ENCODE measurements at places on chromosomes 12 and 14. TPM values are rescaled to one million over a fixed set of nuclear protein-coding genes. Genes with fewer than 3 reads are reported as not detected.

DNA sequence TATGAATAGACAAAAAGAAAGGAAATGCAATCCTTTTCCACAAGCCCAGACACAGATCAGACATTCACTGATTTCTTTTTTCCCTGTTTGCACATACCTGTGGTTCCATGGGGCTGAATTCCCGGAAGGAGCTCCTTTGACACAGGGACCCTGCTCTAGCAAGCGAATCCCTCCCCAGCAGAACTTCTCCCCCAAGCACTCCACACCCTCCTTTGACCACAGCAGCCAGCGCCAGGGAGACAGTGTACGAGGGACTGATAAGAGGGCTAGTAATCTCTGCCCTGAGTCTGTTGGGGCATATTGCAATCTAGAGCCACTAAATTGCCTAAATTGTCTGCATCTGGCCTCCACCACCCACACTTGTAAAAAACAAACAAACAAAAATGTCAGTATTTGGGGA is 83.4 kb upstream of the NTF3 start:
- no peak for DNase-seq

Gene FZD10
- polyA plus RNA-seq = 1.4 TPM

Gene GPRC5D
- 0.33 TPM for polyA plus RNA-seq

GRCh38 chr14:50719911-50720759 is 52.0 kb upstream of the SAV1 start:
- no peak for DNase-seq

DNA sequence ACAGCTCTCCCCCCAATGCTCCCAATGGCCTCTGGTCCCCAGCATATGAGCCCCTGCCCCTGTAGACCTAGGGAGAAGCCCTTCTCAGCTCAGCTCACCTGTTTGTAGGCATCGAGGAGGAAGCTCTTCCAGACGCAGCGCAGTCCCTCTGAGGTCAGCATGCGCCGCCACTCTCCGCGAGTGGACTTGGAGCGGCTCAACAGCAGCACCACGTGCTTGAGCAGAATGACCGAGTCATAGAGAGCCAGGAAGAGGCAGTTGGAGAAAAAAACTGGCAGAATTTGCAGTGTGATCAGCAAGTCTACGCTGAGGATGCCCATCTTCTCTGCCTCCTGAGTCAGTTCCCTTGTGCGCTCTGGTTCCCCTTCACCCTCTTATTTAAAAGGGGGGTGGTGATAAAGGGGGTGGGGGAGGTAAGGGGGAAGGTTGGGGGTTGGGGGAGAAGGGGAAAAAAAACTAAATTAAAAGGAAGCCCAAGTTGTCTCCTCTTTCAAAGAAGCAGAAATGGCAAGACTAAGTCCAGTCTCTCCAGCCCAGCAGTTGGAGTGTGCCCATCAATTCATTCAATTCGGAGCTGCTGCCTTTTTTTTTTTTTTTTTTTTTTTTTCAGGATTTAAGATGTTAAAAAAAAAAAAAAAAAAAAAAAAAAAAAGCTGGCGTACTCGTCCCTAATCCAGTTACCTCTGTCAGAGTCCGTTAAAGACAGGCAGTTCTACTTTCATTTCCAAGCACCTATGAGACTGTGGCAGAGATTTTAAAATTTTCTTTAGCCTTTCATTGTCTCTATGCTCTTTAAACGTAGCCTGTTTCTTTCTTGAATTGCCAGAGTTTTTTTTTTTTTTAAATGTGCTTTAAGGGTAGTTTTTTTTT is at the start of gene DIO2:
TSS of gene DIO2 (minus strand) at position 352 of the 870 bp plus-strand sequence. CDS start at position 320, 32 bp downstream.
- DNase-seq = no peak

Gene GYS2
- polyA plus RNA-seq = 0.10 TPM

Gene SLC8A3
- 0.50 TPM for polyA plus RNA-seq

- DNase-seq = no peak
Observed at GRCh38 chr12:96810477-96810876, 96.6 kb upstream of the NEDD1 start.

Gene TTC9
- polyA plus RNA-seq = 3.2 TPM

Gene RARG
- 38.7 TPM for polyA plus RNA-seq

DNA sequence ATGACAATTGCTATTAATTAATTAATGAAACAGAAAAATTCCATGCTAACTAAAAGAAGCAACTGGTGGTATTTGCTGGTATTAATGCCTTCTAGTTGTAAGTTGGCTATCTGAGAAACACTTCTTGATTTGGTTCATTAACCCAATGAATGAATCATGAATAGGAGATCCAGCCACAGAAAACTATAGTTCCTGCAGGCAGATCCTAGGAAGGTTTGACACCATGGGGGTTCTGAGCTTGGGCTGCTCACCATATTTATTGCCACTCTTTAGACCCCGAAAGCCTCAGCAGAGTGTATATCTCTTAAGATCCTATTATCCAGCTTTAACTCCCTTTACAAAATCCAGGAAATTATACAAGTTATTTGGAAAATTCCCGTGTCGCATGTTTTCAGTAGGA is 81.4 kb upstream of the REP15 start:
- DNase-seq = no peak

Gene PRB2
- not detected for polyA plus RNA-seq

Gene KCNK10
- polyA plus RNA-seq = 0.24 TPM

DNA sequence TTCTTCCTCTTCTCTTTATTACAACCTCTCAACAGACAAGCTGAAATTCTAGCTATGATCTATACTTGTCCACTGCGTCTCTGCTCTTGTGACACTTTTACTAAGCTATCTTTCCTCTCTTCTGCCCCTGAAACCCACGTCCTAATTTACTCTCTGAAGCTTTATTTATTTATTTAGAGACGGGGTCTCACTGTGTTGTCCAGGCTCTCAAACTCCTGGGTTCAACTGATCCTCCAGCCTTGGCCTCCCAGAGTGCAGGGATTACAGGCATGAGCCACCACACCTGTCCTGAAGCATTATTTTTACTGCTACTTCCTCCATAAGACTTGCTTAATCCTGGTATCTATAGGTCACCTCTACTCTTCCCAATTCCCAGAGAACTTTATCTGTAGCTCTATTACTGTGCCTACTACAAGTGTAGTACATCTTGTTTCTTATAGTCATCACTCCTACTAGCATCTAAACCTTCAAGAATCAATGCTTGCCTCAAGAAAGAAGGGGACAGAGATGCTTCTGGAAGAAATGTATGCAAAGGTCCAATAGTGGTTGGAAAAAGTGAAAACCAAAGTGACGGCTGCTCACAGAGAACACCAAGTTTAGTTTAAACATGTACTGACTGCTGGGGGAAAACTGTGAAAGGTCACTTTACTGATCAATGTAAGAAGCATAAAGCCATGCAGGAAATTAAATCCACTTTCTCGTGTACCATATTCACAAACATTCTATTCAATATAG is 61.3 kb downstream of the MED13L start:
- DNase-seq = no peak

Gene ADSS1
- polyA plus RNA-seq = 14.3 TPM

DNA sequence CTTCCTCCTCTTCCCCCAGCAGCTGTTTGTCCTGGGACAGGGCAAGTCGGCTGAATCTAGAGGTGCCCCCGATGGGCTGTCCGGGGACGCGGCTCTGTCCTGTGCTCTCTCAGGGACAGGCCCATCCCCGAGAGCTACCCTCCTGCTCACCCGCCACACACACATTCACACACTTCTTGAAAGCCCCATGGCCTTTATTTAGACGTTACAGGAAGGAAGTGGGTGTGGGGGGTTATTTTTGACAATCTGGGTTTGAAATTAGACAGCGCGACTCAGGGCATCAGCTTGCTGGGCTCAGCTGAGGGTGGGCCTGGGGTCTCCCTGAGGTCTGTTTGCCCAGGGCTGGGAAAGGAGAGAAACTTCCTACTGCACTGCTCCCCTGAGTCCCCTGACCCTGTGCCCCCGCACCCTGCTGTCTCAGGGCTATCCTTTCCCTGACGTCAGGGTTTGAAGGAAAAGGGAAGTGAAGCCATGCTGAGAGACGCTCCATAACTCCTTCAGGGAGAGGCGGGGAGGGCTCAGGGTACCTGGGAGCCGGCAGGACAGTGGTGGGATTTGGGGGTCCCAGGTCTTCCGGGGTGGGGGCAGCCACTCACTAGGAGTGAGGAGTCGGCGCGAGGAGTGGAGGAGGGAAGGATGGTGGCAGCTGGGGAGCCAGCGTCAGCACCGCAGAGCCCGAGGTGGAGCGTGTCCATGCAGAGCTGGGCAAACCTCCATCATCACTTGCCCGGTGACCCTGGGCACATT is 8.1 kb downstream of the PTPN6 start:
- no peak for DNase-seq

DNA sequence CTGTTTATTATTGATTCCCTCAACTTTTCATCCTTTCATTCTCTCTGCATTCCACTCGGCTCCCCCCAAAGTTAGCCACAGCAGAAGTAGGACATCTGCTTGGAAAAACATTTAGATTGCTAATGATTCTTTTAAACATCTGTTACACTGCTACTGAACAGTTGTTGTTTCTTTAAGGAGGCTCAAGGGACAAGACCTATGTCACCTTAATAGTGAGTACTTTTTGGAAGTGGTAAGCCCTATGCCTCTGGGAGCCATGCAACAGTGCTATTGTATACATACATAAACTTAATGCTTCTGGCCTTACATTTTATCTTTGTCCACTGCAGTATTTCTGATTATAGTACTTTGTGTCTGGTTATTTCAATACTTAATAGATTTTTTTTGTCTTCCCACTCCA is 628.2 kb upstream of the FOXG1 start:
- DNase-seq = no peak

Gene MANSC4
- polyA plus RNA-seq = 0.26 TPM
